ENCODE measurements at places on chromosomes 4 and X. TPM values are rescaled to one million over a fixed set of nuclear protein-coding genes. Genes with fewer than 3 reads are reported as not detected.

The CT45A10 gene
- total RNA-seq, result not detected

The PNPLA4 gene
- total RNA-seq, result 31.1 TPM

The CXorf49 gene
- total RNA-seq, result not detected

DNA sequence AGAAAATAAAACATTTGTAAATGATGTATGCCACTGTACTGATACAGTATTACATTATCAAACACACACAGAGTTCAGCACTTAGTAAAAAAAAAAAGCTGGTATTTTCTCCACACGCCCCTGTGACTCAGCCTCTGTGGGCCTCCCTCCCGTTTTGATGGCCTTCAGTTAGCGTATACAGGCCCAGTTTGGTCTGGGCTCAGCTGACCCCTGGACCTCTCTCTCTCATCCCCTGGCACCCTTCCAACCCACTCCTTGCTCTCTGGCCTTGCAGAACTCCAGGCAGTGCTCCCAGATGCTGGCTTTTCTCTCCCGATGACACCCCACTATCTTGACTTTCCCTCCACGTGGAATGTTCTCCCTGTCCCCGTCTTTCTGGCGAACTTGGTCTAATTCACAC lies 89.0 kb upstream of the LIMCH1 start:
- DNase-seq, result no peak

- peak; percentile 65 for DNase-seq
Observed at GRCh38 chr4:40458109-40458508, 123.0 kb downstream of the CHRNA9 start.

- DNase-seq, result peak; percentile 77
Observed at GRCh38 chr4:142777045-142777743, 68.9 kb downstream of the INPP4B start.

The XAGE2 gene
- not detected for total RNA-seq

The TMSB15A gene
- not detected for total RNA-seq

DNA sequence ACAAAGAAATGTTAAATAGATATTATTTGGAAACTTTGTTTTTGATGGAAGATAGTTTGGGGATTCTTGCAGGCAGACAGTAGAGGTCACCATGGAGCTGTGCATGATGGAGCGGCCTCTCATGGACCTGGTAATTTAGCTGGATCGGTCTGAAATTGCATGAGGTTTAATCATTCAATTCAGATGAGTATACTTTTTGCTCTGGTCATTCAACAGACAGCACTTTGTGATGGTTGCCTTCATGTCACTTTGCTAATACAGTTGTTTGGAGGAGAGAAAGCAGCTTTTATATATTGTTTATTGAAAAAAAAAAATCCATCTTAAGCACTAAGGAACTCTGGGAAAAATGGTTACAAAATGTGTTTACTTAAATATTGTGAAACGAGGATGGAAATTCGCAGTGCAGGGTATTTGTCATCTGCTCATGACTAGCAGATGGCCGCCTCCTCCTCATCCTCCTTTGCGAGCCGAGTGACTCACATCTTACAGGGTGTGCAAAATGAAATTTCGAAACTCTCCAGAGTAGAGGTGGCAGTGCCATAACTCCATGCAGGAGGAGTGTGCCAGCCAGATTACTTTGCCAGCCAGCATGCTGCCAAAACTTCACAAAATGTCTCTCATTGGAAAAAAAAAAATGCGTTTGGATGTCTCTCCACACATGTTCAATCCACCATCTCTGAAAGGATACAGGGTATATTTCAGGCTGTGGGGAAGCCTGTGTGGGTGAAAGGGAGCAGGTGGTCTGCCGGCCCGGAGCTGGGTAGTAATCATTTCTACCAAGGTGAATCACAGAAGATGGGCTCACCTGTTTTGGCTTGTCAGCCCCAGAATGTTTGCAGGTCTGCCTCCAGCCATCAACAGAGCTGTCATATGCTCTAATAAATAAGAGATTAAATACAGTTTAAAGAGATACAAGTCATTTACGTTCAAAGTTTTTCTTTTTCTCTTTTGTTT lies 314.9 kb upstream of the DIPK2B start:
- DNase-seq, result peak; percentile 93

All from bronchial epithelial cell (primary cell).